ENCODE measurements at places on chromosomes 1 and 21.

DNA sequence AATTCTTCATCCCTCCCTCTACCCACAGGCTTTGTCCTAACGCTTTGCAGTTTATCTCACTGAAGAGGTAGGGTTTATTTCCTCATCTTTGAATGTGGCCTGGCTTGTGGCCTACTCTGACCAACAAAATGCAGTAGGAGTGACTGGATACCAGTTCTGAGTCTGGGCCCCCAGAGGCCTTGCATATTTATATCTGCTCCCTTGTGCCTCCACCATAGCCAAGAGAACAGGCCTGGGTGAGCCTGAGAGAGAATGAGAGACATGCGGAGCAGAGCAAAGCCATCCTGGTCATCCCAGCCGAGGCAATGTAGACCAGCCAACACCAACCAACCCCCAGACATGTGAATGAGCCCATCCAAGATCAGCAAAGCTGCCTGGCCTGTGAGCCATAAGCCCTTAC lies 30.3 kb downstream of the SMIM12 start:
- peak; percentile 92 for DNase-seq

GRCh38 chr1:3530926-3531818 lies 76.7 kb downstream of the ARHGEF16 start:
- DNase-seq, result peak; percentile 13

DNA sequence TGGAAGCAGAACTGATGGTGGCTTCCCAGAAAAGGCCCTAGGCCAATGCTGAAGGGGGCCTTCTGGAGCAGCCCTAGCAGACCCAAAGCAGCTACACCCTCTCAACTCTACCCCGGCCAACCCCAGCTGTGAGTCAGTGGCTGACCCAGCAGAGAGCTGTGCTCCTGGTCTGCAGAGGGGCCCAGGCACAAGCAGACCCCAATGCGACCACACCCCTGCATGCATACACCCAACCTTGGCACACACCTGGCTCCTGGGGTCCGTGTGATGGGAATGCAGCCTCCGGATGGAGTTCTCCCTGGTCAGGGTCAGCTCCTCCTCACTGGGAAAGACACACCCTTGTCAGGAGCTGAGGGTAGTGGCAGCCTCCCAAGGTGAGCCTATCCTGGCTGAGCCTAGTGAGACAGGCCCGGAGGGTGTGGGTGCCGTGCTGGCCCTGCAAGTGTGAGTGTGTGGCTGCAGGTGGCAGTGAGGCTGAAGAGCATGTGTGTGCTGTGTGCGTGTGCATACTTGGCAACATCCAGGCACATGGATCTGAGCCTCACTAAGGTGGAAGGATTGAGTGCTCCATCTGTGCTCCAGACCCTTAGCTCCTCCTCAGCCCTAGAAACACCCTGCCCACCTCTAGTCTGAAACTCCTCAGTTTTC lies 3.9 kb upstream of the ARHGAP30 start:
- no peak for DNase-seq

- DNase-seq, result no peak
Observed at GRCh38 chr1:56533197-56533596, 46.2 kb downstream of the PLPP3 start.

DNA sequence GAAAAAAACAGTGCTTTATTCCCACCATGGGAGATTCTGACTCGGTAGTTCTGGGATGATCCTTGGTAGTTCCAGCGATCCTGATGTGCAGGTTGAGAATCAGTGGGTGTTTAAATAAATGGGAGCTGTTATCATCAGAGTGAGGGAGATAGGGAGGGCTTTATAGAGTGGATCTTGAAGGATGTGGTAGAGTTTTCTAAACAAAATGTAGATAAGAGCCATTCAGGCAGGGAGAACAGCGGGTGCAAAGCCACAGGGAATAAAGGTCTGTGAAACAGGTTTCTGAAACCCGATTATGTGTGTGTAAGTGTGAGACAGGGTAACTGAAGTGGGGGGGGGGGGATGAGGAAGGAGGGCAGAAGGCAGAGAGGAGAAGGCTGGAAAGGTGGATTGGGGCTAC lies 75.8 kb upstream of the ADAR start:
- no peak for DNase-seq

DNA sequence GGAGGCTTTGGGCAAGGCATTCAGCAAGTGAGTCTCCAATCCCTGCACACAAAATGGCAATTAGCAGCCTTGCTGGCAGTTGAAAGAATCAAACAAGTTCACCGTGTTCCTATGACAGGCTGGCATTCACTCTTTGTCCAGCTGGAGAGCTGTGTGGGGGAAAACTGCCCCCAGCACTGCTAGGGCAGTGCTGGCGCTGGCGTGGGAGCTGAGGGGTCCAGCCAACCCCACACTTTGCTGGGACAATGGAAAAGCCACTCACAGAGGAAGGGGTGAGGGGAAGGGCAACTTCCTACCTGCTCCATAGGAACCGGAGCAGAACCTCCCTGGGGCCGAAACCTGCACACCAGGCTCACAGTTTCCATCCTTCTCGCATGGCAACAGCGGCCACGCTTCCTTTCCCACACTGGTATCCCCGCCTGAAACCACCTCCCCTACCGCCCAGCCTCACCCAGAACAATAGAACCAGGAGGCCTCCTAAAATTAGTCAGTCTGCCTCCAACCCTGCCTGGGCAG lies 26.7 kb upstream of the KCNN3 start:
- no peak for DNase-seq

- DNase-seq, result peak; percentile 71
Observed at GRCh38 chr1:55039342-55040082, at the start of gene PCSK9. Gene PCSK9 (plus strand): TSS chr1:55039548. CDS start chr1:55039838, 290 bp downstream.

Measured in OCI-M1 (cell line).